ENCODE measurements at places on chromosomes 4 and X.

DNA sequence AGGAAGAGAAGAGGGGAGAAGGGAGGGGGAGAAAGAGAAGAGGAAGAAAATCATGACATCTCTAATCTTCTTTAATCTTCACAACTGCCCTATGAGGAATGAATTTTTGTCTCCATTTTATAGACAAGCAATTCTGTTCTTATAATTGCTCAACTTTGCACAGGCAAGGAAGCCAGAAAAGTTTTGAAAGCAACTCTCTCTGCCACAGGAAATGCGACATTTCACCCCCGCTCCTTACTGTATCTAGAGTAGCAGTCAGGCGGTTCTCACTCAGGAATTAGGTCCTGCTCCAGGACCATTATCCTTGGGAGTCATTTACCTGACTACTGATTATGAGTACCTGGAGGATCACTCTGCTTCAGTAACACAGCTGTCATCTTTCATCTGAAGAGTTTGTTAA lies 69.2 kb upstream of the FAM9A start:
- DNase-seq = no peak

- no peak for DNase-seq
Measured at GRCh38 chrX:30572004-30572403, 5.6 kb downstream of the TASL start.

DNA sequence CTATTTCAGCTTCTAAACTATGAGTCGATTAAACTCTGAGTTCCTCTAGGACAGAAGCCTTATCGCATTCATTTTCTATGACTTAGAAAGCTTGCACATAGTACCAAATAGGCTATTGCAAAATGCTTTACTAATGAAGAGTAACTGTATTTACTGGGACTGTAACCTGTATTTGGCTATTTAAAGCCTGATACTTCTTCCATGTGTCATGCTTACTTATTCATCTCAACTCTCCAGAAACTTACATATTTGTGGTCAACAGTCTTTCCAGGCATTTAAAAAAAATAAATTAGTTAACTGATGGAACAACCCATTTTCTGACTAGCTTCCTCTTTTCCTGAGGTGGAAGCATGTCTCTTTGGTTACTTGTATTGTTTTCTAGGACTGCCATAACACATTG lies 467.9 kb downstream of the PCDH11X start:
- DNase-seq = no peak

- no peak for DNase-seq
Measured at GRCh38 chr4:76589872-76590797, 155.1 kb downstream of the SHROOM3 start.

- DNase-seq = no peak
Measured at GRCh38 chrX:19862634-19863211, 24.7 kb downstream of the SH3KBP1 start.

- no peak for DNase-seq
Measured at GRCh38 chr4:122688529-122689140, 43.9 kb upstream of the BBS12 start.

DNA sequence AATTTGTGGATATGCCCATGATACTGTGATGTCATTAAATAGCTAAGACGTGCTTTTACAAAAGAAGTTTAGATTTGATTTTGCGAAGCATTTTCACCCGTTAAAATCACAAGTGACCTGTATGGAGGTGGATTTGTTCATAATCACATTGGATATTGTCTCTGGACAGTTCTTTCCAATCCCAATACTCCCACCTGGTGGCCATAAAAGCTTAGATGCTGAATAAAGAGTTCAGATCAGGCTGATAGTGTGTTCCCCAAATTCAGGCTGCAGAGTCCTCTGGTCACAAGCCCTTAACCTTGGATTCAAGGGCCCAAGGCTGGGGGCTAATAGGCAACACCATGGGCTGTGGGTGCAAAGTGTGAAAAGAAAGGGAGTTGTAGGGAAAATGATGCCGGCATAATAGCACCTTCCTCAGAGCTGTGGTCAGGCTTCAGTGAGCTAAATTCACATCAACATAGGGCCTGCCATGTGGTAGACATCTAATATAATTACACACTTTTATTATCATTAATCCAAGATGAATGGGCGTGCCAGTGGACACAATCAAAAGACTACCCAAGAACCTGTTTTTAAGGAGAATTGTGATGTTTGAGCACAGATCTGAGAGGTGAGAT lies 28.1 kb downstream of the SMIM43 start:
- peak; percentile 42 for DNase-seq

DNA sequence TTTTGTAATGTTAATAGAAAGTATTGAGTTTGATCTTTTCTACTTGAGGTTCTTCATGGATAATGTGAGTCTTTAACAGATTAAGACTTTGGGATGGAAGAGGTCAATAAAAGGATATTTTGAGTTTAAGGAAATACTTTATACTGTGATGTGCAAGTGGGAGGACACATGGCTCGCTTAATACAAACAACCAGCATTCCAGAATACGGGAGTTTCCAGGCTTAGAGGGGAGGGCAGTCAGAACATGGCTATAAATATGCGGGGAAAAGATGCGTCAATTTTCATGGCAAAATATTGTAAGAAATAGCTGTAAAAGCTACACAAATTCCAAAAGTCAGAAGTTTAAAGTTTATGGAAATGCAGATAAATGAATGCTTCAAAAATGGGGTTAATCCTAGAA lies 192.3 kb downstream of the AASDH start:
- DNase-seq = no peak

GRCh38 chr4:39032218-39033085 lies at the start of gene TMEM156:
TSS of gene TMEM156 (minus strand) at chr4:39032409. CDS start at chr4:39032313, 96 bp downstream.
- peak; percentile 87 for DNase-seq

DNA sequence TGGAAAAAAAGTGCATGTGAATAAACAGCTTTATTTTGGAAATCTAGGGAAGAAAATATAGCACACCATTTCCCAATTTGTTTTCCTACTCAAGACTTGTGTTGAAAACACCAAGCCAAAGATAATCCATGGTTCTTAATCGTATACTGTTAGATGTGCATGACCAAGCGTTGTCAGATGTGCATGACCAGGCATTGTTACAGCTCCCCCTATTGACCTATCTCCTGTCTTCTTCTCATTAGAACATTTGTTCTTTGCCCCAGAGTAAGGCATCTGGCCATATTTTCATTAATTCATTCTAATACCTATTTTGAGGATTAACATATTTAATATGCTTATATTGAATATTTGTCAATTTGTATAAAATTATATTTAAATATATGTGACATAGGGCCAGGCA lies 14.4 kb upstream of the VCX start:
- DNase-seq = peak; percentile 1

GRCh38 chrX:50838820-50839600 lies 25.0 kb upstream of the SHROOM4 start:
- DNase-seq = no peak

DNA sequence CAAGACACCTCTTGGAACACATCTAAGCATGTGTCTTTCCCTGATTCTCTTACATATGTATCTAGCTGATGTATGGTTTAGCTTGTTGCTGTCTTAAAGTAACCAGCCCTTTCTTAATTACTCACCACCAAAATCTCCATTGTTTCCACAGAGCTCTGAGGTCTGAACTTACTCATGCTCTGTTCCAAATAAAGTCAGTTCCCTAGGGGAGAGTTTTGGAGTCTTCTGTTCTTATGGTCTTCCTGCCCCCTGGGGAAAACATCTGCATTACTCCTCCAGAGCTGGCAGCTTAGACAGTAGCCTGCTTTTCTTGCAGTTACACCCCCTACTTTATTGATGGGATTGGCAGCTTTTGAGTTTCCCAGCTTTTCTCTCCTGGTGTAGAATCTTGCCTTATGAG lies 125.8 kb downstream of the EDA start:
- no peak for DNase-seq

DNA sequence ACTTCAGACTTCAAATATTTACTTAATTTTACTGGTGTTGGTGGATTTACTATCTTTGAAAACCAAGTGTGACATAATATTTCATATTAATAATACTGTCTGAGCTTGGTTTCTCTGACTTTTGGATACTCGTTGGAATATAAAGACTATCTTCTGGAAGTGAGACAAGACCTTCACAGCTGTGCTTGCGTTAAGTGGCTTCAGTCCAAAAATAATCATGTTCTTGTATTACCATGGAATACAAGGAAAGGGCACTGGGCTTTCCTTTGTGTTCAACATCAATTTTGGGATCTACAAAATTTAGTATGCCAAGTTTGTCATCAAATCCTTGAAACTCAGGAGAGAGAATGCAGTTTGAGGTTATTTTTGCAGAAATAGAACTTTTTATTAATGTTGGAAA lies 712.4 kb upstream of the LCORL start:
- DNase-seq = no peak

DNA sequence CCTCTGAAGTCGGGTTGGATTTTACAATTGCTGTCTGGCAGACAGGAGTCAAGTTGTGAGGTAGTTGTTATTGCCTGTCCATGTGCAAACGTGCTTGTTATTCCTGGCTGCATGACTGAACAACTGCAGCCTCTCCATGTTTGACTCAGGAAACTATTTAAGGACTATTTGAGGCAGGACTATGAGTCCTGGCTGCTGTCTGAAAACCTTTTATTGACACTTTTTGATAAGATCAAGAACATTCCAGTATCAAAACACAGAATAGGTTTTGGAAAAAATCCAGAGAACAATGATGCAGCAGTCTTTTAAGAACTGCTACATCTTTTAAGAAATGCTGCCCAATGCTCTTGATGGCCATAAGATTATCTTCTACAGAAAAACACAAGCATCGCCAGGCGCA lies 10.0 kb upstream of the SPRY1 start:
- no peak for DNase-seq

Measured in KBM-7 (cell line).